ENCODE measurements at places on chromosomes 3 and 15.

GRCh38 chr3:128285967-128286321 lies 132.7 kb downstream of the EEFSEC start:
- DNase-seq, result no peak

- DNase-seq, result no peak
Measured at GRCh38 chr3:4994823-4995499, 15.7 kb downstream of the BHLHE40 start.

- no peak for DNase-seq
Measured at GRCh38 chr3:188220097-188220788, 66.3 kb downstream of the LPP start.

- DNase-seq, result no peak
Measured at GRCh38 chr15:71542836-71543235, 267.5 kb upstream of the NR2E3 start.

DNA sequence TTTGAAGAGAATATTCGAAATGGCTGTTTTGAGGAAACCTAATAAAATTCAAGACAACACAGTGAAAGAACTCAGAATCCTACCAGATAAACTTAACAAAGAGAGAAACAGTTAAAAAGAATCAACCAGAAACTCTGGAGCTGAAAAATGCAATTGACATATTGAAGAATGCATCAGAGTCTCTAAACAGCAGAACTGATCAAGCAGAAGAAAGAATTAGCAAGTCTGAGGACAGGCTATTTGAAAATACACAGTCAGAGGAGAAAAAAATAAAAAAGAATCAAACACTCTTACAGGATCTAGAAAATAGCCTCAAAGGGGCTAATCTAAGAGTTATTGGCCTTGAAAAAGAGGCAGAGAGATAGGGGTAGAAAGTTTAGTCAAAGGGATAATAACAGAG lies 13.5 kb downstream of the C3orf33 start:
- DNase-seq, result no peak

Data from activated T-helper 1 cell treated with Interleukin-2 at 50 U/mL for 16 hours (primary cell).